ENCODE measurements at places on chromosomes 1 and 21.

DNA sequence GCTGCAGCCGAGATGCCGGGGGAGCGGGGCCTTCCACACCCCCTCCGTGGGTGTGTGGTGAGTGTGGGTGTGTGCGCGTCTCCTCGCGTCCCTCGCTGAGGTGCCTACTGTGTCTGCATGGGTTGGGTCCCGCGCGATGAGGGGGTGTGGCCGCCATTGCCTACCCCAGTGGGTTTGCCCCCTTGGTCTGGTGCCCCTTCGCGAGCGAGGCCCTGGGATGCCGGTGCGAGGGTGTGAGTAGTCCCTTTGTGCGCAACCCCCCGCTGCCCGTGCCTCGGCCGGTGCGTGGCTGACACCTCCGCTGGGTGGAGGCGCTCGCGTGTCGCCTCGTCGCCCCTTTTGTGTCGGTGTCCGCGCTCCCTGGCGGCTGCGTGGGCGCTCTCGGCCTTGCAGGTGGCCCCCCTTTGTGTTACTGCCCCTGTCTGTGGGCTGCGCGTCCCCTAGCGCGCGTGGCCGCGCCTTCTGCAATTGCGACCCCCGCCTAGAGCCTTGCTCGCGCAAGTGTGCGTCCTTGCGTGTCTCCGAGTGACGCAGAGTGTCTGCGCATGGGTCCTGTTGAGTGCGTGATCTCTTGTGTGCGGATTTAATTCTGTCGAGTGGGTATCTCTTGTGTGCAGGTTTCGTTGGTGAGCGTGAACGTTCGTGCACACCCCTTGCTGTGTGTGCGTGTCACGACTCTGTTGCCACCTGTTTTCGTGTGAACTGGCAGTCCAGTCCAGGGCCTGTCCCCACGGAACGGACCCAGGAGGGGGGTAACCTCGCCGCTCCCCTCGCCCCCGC, 553 bp downstream of the TTC3 start:
- H3K27me3 ChIP-seq, result peaks cover 7% of the 10 kb centered on the region
- H3K36me3 ChIP-seq, result peaks cover 4% of the 10 kb centered on the region
- H3K27ac ChIP-seq, result peak overlapping the region; percentile 96

- no peaks in the 10 kb centered on the region for H3K27me3 ChIP-seq
- peaks cover 11% of the 10 kb centered on the region for H3K4me1 ChIP-seq
- H3K4me3 ChIP-seq, result no peak overlapping the region
- no peak overlapping the region for H3K27ac ChIP-seq
These were observed 168.0 kb downstream of the CYYR1 start for GRCh38 chr21:26405071-26405470.

- no peaks in the 10 kb centered on the region for H3K36me3 ChIP-seq
- H3K4me3 ChIP-seq, result no peak overlapping the region
- H3K27ac ChIP-seq, result no peak overlapping the region
- peaks cover 3% of the 10 kb centered on the region for H3K27me3 ChIP-seq
These were observed 164.0 kb upstream of the UBE2U start for GRCh38 chr1:64039390-64039926.

- H3K27me3 ChIP-seq, result peaks cover 3% of the 10 kb centered on the region
- no peak overlapping the region for H3K27ac ChIP-seq
- H3K36me3 ChIP-seq, result no peaks in the 10 kb centered on the region
- no peak overlapping the region for H3K4me3 ChIP-seq
- no peaks in the 10 kb centered on the region for H3K4me1 ChIP-seq
These were observed 115.5 kb upstream of the PAXBP1 start for GRCh38 chr21:32887026-32887425.

DNA sequence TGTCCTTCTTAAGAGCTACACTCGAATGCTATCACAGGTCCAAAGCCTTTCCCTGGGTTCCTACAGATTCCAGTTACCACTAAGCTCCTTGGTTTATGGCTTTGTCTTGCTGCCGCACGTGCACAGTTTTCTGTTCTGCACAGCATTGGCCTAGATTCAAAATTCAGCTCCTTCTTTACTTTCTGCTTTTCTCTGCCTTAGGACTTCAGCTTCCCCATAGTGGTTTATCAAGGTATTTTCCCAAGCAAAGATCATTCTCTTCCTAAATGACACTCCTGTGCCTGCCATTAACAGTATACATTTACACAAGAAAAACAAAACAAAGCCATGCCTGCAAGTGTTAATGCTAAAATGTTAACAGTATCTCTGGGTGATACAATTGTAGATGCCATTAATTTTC, 41.8 kb downstream of the PTPRU start:
- no peak for DNase-seq
- no peak overlapping the region for H3K4me3 ChIP-seq
- no peaks in the 10 kb centered on the region for H3K4me1 ChIP-seq
- no peaks in the 10 kb centered on the region for H3K27me3 ChIP-seq
- H3K36me3 ChIP-seq, result peaks cover 10% of the 10 kb centered on the region
- no peak overlapping the region for H3K27ac ChIP-seq

- H3K27me3 ChIP-seq, result no peaks in the 10 kb centered on the region
- H3K36me3 ChIP-seq, result peaks cover 8% of the 10 kb centered on the region
- no peak overlapping the region for H3K27ac ChIP-seq
- H3K4me3 ChIP-seq, result no peak overlapping the region
- DNase-seq, result no peak
These were observed 18.9 kb downstream of the TAF1A start for GRCh38 chr1:222570837-222571236.

DNA sequence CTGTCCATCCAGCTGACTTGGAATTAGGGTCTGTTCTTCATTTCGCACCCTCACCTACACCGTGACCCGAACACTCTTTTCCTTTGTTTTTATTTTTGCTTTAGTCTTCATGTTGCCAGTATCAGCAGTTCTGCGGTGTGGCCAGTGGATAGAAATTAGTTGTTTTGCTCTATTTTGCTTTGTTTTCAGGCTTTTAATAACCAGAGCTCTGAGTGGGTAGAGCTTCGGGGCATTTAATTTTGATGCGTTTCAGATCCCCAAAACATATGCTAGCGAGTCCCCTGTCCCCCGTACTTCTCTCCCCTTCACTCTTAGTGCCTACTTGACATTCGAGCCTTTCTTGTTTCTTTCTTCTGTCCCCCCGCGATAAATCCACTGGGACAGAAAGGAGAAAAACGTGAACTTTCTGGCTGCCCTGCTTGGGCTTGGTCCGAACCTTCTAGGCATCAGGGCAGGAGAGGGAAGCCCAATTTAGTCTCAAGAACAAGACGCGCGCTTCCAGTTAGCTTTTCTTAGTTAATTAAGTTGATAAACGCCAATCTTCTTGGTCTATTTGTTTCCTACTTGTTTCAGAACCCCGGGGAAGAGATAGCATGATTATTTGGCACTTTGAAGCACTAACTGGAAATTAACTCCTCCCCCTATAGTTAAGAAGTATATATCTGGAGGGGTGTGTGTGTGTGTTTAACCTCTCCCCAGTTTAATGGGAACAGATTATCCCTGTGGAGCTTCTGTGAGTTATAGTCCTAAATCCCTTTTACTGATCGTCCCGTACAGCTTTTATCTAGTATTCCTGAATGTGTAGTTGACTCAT, 839 bp downstream of the SWT1 start:
- H3K27ac ChIP-seq, result peak overlapping the region; percentile 92
- peak overlapping the region; percentile 99 for H3K4me3 ChIP-seq
- no peaks in the 10 kb centered on the region for H3K36me3 ChIP-seq
- no peak for DNase-seq
- peaks cover 7% of the 10 kb centered on the region for H3K27me3 ChIP-seq
- peaks cover 15% of the 10 kb centered on the region for H3K4me1 ChIP-seq

GRCh38 chr1:224724566-224724965, 108.4 kb downstream of the CNIH3 start:
- H3K27ac ChIP-seq, result no peak overlapping the region
- no peak for DNase-seq
- H3K36me3 ChIP-seq, result peaks cover under 1% of the 10 kb centered on the region

GRCh38 chr21:35510957-35511695, 462.0 kb upstream of the RUNX1 start:
- no peak overlapping the region for H3K4me3 ChIP-seq
- no peaks in the 10 kb centered on the region for H3K27me3 ChIP-seq
- H3K27ac ChIP-seq, result no peak overlapping the region
- peaks cover 9% of the 10 kb centered on the region for H3K4me1 ChIP-seq

DNA sequence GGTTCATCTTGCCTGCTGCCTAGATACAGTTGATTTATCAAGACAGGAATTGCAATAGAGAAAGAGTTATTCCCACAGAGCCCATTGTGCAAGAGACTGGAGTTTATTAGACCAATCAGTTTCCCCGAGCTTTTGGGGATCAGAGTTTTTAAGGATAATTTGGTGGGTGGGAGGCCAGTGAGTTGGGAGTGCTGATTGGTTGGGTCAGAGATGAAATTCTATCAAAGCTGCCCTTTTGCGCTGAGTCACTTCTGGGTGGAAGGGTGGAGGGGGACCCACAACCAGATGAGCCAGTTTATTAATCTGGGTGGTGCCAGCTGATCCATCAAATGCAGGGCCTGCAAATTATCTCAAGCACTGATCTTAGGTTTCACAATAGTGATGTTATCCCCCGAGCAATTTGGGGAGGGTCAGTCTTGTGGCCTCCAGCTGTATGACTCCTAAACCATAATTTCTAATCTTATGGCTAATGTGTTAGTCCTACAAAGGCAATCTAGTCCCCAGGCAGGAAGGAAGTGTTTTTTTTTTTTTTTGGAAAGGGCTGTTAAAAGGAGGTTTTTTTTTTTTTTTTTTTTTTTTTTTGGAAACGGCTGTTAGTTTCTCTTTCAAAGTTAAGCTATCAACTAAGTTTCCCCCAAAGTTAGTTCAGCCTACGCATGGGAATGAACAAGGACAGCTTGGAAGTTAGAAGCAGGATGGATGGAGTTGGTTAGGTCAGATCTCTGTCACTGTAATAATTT, 7.4 kb downstream of the SLC16A4 start:
- no peak for DNase-seq
- H3K27me3 ChIP-seq, result no peaks in the 10 kb centered on the region
- H3K36me3 ChIP-seq, result no peaks in the 10 kb centered on the region
- no peaks in the 10 kb centered on the region for H3K4me1 ChIP-seq

GRCh38 chr1:160293020-160293968, 8.4 kb upstream of the PEX19 start:
- peaks cover 5% of the 10 kb centered on the region for H3K27me3 ChIP-seq
- peaks cover 12% of the 10 kb centered on the region for H3K4me1 ChIP-seq
- no peak for DNase-seq
- peak overlapping the region; percentile 33 for H3K27ac ChIP-seq

DNA sequence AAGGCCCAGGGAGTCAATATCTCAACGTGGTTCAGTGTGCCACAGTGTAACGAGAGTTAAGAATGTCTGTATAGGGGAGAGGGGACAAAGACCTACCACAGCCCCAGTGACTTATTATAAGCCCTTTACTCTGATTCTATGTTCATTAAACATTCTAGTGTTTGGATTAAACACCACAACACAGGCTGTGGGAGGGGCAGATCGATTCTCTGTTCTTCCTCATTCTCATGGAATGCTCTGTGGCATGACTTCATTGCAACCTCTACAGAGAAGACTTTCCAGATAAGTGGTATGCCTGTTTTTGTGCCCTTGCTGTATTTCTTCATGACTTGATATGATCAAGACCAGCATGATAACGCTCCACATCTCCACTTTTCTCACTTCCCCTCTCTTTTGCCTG, 39.0 kb upstream of the CD5L start:
- no peak overlapping the region for H3K4me3 ChIP-seq
- H3K36me3 ChIP-seq, result no peaks in the 10 kb centered on the region

DNA sequence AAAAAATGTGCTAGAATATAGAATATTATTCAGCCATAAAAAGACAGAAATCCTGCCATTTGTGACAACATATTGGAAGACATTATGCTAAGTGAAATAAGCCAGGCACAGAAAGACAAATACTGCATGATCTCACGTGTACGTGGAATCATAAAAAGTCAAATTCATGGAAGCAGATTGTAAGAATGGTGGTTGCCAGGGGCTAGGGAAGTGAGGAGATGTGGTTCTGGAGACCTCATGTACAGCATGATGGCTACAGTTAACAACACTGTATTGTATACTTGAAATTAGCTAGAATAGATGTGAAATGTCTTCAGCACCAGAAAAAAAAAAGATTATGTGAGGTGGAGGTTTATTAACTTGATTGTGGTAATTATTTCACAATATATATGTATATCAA, 166.4 kb downstream of the ZZZ3 start:
- H3K36me3 ChIP-seq, result no peaks in the 10 kb centered on the region
- H3K27ac ChIP-seq, result no peak overlapping the region
- peaks cover 6% of the 10 kb centered on the region for H3K27me3 ChIP-seq
- H3K4me1 ChIP-seq, result no peaks in the 10 kb centered on the region

- H3K27me3 ChIP-seq, result no peaks in the 10 kb centered on the region
- H3K36me3 ChIP-seq, result no peaks in the 10 kb centered on the region
- no peak overlapping the region for H3K4me3 ChIP-seq
- DNase-seq, result no peak
- H3K27ac ChIP-seq, result no peak overlapping the region
These were observed 16.1 kb upstream of the LYST start for GRCh38 chr1:235882816-235883215.

DNA sequence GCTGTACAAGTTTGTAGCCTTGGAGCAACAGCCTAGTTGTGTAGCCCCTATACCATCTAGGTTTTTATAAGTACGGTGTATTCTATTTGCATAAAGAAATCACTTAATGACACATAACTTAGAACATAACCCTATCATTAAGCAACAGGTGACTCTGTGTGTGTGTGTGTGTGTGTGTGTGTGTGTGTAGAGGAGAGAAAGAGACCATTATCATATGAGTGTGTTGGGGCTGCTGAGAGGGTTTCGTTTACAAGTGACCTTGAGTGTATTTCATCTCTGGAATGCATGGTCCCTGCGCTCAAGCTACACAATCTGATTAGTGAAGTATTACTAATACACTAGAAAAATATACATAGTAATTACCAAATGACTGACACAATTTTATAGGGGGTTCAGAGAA, 115.1 kb downstream of the RABGAP1L start:
- H3K4me3 ChIP-seq, result no peak overlapping the region
- H3K36me3 ChIP-seq, result no peaks in the 10 kb centered on the region
- no peak for DNase-seq

- H3K27ac ChIP-seq, result no peak overlapping the region
- peaks cover 7% of the 10 kb centered on the region for H3K36me3 ChIP-seq
- peak; percentile 5 for DNase-seq
- peaks cover 16% of the 10 kb centered on the region for H3K4me1 ChIP-seq
These were observed 36.7 kb upstream of the ACTRT2 start for GRCh38 chr1:2984399-2985061.

DNA sequence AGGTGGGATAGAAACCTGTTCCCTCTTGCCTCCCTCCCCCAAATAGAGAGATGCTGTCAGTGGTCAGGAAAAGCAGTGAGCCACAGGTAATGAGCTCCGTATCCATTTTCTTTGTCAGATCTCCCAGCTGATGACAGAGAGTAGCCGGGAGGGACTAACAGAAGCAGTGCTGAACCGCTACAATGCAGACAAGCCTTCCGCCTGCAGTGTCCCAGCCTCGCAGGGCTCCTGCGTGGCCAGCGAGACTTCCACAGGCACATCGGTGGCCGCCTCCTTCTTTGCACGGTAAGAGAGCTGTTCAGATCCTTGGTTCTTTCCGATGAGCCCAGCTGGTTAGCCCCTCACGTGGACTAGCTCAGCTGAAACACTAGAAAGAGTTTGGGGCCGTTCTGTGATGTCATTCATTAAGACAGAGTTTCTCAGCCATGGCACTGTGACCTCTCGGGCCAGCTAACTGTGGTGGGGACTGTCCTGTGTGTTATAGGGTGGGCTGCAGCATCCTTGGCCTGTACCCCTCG, 264.7 kb downstream of the KIF26B start:
- DNase-seq, result no peak
- no peak overlapping the region for H3K4me3 ChIP-seq
- no peaks in the 10 kb centered on the region for H3K36me3 ChIP-seq
- H3K27ac ChIP-seq, result no peak overlapping the region

GRCh38 chr1:46399307-46399706, 5.2 kb downstream of the FAAH start:
- no peak overlapping the region for H3K27ac ChIP-seq
- H3K4me1 ChIP-seq, result no peaks in the 10 kb centered on the region
- H3K4me3 ChIP-seq, result no peak overlapping the region
- no peaks in the 10 kb centered on the region for H3K36me3 ChIP-seq
- peaks cover 17% of the 10 kb centered on the region for H3K27me3 ChIP-seq
- no peak for DNase-seq
